ENCODE measurements at places on chromosomes 11 and 22.

GRCh38 chr11:16278979-16279378 lies 77.4 kb downstream of the SOX6 start:
- DNase-seq = no peak

DNA sequence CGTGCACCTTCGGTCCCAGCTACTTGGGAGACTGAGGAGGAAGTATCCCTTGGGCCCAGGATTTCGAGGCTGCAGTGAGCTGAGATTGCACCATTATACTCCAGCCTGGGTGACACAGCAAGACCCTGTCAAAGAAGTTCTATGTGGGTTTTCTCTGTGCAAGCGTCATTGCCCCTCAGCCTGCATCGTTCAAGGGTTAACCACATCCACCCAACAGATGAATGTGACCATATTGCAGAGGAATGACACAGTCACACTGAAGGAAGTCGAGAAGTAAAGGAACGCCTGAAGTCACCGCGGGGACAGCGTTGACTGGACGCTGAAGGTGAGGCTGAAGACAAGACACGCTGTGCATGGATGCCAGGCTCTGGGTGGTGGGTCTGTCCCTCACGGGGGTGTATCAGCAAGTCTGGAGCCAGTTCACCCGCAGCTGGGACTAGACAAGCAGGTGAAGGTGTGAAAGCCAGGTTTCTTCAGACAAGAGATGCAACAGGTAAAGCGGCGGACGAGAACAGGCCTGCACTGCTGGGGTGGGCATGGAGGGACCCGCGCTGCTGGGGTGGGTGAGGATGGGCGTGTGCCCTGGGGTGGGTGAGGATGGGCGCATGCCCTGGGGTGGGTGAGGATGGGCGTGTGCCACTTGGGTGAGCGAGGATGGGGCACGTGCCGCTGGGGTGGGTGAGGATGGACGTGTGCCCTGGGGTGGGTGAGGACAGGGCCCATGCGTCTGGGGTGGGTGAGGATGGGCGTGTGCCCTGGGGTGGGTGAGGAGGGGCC lies 36.5 kb upstream of the TOLLIP start:
- DNase-seq = no peak

DNA sequence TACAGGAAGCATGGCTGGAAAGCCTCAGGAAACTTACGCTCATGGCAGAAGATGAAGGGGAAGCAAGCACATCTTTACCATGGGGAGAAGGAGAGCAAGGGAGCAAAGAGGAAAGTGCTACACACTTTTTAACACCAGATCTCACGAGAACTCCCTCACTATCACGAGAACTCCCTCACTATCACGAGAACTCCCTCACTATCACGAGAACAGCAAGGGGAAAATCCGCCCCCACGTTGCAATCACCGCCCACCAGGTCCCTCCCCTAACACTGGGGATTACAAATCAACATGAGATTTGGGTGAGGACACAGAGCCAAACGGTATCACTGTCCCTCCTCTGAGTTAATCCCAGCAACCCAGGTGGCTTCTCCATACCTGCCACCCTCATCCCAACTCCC lies 84.5 kb downstream of the MN1 start:
- no peak for DNase-seq

- no peak for DNase-seq
Observed at GRCh38 chr11:110809417-110810199, 97.4 kb upstream of the ARHGAP20 start.

- DNase-seq = no peak
Observed at GRCh38 chr11:44536788-44537516, 28.5 kb upstream of the CD82 start.

All from activated CD4-positive, alpha-beta T cell treated with anti-CD3 and anti-CD28 coated beads, Interleukin-2, amount 10 ng/mL, durations not matched to agents 7 days and 5 days (primary cell).